Stimulated activated CD8-positive, alpha-beta memory T cell treated with anti-CD3 and anti-CD28 coated beads, Interleukin-15, amount 100 ng/mL, for 1 hour (primary cell): ENCODE measurements at places on chromosomes 5 and 9.

DNA sequence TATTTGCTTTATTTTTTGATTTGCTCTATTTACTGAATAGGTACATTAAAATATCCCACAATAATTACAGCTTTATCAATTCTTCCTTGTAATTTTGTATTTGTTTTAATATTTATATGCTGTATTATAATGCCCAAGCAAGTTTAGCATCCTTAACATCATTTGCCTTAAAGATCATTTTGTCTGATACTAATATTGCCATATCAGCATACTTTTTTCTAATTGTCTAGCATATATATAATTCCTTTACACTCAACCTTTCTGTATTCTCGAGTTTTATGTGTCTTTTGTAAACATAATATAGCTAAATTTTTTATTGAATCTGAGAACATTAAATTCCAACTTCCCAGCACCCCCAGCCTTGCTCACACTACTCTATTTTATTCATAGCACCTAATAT lies 64.7 kb downstream of the P4HA2 start:
- DNase-seq, result no peak

DNA sequence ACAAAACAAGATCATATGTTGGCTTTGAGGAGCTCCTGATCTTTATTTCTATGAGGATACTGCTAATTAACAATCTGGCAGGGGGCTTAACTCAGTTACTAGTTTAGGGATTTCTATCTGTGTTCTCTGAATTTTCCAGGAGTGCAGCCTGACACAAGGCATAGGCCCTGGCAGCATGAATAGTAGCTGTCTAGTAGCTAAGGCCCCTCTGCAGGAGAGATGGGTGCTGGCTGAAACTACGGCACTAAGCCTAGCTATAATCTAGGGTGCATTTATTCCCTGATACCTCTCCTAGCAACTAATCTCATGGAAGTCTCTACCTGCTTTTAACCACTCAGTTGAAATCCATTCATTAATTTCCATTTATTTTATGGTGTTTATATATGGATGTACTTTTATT lies 268.2 kb downstream of the TMEM232 start:
- no peak for DNase-seq

GRCh38 chr5:15606197-15606596 lies 106.2 kb downstream of the FBXL7 start:
- DNase-seq, result no peak

DNA sequence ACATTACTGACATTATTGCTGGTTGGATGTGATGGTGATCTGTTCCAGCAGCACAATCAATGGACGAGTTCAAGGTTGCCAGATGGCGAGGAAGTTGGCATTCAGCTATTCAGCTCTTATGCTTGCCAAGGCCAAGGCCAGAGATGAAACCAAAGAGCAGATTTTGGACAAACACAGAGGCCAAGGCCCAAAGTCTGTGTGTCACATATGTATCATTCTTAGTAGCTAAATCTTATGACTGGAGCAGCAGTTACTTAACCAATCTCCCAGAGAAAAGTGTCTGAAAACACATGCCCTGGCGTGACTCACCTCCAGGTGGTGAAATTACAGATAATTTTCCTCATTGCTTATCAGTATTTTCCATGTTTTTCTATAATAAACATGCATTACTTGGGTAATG lies 189.0 kb upstream of the EGFLAM start:
- DNase-seq, result no peak

GRCh38 chr5:10885026-10885425 lies 124.0 kb upstream of the DAP start:
- no peak for DNase-seq

DNA sequence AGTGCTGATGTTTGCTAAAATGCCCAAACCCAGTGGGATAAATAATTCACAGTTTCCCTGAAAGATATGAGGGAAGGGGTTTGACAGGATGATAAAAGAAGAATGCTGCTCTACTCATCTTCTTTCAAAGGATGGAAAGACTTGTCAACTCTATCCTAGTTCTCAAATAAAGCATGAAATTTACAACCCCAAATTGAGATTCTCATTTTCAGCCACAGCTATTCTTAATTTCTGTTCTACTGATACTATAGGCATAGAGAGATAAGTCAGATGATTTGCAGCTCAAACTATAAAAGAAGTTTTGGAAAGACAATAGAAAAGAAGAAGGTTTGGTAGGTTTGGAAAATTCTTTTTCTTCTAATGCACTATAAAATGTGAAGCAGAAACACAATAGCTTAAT lies 542.6 kb downstream of the CSNK1G3 start:
- DNase-seq, result no peak

DNA sequence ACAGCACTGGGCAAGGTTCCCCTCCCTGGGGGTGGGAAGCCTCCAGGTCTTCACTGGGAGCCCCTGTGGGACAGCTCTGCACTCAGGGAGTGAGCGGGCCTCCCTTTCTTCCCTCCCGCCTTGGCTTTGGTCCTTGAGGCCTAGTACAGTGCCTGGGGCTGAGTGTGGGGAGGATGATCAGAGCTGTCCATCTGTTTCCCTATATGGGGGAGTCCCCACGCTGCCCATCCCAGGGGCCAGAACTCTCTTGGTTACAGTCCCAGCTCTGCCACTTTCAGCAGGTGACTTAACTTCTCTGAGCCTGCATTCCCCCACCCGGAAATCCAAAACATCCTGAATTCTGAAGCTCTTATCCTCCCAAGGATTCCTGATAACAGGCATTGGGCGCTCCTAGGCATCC lies 42.6 kb downstream of the DAB2IP start:
- no peak for DNase-seq

DNA sequence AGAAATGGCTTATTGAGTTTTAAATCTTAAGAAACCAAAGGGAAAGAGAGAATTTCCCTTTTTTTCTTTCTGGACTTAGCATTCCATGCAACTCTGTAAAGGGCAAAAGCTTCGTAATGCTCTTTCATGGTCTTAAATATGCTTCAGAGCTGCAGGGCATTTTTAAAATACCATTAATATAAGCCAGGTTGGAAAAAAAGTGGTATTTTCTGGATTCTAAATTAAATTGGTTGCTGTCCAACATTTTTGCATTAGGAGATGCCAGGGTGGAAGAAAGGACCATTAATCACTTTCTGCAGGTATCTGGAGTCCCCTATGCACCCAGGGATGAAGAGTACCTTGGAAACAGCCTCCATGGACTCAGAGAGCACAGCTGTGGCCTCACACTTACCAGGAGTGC lies 215.1 kb upstream of the DAPK1 start:
- DNase-seq, result no peak

DNA sequence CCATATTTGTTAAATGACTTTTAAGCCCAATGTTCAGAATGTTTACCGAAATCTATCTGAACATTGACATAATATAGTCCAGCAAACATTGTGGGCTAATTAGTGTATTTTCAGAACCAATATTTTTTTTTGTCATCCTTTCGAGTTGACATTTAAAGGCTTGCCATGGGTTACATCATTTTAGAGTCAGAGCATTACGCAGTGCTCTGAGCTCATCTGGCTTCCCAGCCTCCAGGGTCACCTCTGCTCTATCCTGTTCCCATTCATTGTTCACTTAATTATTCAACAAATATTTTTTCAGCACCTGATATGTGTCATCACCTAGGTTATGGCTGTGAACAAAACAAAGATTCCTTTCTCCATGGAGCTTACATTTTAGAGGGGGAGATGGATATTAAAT lies 80.2 kb downstream of the SREK1 start:
- DNase-seq, result no peak
